HT1080 (cell line): ENCODE measurements at places on chromosomes 5 and 9.
A peak's percentile ranks its signal among the peaks of the same experiment; 100 is the strongest.

DNA sequence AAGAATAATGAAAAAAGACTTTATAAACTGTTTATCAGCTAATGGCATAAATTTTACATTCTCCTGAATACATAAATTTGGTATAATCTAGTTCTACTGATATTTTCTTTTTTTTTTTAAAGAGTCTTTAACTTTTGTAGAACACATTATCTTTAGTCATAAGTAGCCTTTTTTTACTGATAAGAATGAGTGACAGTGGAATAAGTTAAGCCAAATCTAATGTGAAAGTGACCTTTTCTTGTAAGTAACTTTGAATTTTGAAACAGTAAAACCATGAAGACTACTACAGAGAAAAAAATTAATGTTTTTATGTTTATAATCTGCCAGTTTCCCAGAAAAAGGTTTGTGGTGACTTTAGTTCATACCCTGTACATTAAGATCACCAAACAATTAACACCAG lies 13.7 kb downstream of the CEP78 start:
- no peak for DNase-seq

DNA sequence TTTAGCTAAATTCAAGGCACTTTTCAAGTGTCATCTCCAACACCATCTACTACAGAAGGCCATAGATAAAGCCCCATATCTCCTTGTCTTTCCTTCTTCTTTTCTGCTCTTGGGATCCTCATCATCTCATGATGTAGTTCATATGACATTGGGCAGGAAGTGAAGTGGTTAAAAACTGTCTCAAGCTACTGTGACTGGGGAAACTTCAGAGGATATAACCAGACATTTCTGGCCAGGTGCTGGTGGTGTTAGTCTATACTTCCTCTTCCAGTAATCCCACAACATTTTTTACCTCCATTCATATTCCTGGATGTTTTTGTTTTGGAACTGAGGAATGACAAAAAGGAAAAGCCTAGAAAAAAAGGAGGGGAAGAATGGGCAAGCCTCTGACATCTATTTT lies 188.7 kb downstream of the LURAP1L start:
- DNase-seq: no peak

- no peak for DNase-seq
Observed at GRCh38 chr9:512555-513272, 298.0 kb downstream of the DOCK8 start.

- no peak for DNase-seq
Observed at GRCh38 chr5:181054871-181055459, 14.9 kb downstream of the BTNL9 start.

DNA sequence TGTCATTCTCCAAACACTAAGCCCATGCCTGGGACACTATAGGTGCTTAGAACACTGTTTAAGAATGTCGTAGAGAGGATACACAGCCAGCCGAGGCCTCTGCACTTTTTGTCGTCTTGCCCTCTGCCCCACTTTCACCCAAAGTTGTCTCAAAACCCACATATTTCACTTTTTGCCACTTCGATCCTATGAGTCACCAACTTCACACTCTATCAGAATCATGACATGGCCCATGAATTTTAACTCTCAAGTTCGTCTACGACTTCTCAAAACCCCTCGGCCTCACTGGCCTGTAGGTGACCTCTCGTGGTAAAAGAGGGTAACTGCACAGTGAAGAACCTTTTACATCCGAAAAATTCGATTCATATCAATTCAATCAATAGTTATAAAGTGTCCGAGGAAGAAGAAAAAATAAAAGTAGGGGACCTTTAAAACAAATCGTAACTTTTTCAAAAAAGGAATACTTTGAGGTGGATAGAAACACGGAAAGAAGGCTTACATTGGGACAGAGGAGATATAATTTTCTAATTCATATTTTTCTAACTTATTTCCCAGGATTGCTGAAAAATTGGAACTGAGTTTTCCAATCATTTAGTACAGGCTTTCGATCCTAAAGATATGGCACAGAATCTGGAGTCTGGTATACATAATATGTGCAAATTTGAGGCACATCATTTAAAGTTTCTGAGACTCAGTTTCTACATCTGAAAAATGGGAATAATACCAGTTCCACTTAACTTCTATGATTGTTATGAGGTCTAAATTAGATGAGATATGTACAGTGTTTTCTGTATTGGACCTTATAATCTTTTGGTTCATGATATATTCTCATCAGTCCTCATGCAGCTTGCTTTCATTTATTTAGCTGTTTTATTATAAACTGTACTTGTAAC lies 122.6 kb downstream of the APBA1 start:
- DNase-seq: peak; percentile 24

DNA sequence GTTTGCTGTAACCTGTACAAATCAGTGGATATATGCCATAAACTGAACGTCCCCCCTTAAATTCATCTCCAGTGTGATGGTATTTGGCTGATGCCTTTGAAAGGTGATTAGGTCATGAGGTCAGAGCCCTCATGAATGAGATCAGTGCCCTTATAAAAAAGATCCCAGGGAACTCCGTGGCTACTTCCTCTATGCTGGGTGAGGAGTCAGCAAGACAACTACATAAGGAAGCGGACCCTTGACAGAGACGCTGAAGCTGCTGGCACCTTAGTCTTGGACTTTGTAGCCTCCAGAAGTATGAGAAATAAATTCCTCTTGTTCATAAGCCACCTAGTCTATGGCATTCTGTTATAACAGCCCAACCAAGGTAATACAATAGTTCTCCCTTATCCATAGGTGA lies 215.1 kb upstream of the ZNF608 start:
- DNase-seq: no peak

DNA sequence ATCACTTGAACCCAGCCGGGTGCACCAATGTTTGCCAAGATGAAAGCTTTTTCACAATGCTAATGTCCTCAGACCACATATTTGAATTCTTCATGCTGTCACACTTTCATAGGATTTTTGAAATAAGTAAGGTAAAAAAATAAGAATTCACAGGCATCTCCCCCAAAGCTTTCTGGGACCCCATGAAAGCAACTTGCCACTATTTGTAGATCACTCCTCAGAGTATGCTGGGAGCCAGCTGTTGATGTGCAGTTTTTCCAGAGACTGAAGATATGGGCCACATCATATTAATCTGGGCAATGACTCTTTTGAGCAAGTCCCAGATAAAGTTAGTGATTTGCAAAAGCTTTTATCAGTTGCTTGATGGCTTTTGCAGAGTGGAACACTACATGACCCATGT lies 507.9 kb downstream of the RASEF start:
- no peak for DNase-seq

- DNase-seq: no peak
Observed at GRCh38 chr5:1564824-1565736, 41.3 kb upstream of the LPCAT1 start.

DNA sequence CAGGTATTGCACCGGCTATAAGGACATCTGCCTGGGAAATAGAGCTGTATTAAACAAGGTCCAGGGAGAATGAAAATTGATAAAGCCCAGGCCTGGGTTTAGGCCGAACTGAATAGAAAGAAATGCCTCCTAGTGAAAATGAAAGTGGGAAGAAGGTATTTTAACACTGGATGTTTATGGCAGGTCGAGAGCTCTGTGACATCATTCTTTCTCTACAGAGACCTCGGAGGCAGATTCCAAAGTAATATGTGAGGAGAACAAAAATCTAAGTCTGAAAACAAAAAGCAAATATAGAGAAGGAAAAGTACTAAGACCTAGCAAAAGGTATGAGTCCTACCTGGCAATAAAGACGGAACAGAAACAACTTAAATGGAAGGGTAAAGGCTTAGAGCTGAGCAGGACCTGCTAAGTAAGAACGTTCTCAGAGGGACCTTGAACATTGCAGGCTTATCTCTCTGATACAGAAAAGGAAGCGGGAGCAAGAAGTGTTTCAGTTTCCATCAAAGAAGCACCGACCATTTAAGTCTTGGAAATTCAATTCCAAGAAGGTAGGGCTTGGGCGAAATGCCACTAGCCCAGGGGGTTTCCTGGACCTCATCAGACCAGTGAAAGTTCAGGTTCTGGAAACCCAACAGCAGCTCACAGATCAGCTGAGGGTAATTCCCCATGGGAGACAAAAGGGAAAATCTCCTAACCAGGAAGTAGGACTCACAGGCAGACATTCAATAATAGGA lies 80.0 kb downstream of the SUSD1 start:
- DNase-seq: no peak

GRCh38 chr5:83006683-83007283 lies 70.4 kb downstream of the TMEM167A start:
- no peak for DNase-seq

DNA sequence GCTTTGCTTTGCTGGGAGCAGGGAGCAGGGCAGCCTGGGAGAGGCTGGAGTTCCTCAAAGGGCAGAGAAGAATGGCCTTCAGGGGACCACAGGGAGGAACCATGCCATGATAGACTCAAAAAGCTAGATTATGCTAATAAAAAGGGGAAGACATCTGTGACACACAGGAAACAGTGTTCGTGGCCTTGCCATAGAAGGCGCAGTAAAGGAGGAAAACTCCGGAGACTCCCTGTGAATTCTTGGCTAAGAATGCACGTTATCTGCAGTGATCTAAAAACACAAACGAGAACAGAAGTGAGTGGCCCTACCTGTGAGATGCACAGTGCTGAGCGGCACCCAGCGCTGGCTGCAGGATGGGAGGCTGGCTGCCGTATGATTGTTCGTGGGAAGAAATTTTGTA lies 15.9 kb upstream of the LTC4S start:
- no peak for DNase-seq

DNA sequence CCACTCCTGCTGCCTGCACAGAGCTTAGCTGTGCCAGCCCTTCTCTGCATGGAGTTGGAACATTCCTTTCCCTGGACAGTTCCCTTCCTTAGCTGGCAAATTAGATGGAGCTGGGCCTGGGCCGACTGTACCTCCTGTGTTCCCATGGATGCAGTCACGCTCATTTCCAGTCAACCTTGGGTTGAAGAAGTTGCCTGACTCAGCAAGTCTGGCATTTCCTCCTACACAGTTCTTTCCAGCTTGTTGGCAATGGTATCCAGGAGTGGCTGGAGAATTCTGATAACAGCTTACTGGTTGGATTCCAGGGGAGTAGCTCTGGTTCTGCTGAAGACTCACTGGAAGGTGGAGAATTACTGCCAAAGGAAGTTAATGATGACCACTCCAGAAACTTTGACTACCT lies 9.2 kb upstream of the TAF1L start:
- DNase-seq: peak; percentile 97

DNA sequence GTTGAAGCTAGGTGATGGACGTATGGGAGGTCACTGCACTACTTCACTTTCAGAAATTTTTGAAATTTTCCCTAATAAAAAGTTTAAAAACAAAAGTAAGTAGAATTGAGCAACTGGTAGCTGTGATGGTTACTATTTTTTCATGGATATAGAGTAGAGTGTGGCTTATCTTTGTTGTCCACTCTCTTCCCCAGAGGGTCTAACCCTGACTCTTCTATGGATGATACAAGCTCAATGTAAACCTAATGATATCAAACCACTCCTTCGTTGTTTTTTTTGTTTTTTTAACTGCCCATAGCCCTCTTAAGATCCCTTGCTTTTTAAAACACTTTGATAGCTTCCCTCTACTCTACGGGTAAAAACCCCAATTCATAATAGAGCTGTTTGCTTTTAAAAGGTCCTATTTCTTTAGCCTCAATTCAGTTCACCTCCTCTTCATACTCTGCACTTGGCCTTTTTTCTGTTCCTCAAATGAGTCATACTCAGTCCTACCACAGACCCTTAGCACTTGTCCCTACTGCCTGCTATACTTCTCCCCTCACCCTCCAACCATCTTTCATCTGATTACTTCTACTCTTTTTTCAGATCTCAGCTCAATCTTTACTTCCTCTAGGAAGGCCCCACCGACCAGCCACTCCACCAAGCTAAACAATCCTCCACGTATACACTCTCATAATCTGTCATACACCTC lies 2.6 kb downstream of the HDAC3 start:
- DNase-seq: no peak

DNA sequence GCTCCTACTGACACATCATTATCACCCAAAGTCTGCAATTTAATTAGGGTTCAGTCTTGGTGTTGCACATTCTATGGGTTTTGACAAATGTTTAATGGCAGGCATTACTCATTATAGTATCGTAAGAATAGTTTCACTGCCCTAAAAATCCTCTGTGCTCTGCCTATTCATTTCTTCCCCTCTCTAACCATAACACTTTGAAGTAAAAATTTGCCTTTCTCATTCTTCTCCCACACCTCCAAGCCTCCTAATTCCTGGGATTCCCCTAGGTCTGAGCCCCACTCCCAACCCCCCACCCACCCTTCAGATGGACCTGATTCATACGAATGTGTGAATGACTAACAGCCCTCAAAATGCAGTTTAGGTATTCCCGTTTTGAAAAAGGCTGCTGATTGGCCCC lies 18.4 kb downstream of the ENC1 start:
- DNase-seq: no peak

DNA sequence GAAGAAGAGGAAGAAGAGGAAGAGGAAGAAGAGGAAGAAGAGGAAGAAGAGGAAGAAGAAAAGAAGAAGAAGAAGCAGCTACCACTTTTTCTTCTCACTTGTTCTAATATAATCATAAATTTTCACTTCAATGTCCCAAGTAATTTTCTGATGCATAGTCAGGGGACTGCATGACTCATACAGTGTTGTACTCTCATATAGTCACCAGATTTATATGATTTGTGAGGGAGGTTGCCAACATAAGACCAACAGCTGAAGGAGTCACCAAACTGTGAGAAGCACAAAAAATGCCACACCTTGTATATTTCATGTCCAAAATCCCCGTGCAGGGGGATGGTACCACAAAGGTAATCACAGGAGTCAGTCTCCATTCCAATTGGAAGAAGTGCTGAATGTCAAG lies 32.7 kb upstream of the DMRTA1 start:
- DNase-seq: peak; percentile 66

DNA sequence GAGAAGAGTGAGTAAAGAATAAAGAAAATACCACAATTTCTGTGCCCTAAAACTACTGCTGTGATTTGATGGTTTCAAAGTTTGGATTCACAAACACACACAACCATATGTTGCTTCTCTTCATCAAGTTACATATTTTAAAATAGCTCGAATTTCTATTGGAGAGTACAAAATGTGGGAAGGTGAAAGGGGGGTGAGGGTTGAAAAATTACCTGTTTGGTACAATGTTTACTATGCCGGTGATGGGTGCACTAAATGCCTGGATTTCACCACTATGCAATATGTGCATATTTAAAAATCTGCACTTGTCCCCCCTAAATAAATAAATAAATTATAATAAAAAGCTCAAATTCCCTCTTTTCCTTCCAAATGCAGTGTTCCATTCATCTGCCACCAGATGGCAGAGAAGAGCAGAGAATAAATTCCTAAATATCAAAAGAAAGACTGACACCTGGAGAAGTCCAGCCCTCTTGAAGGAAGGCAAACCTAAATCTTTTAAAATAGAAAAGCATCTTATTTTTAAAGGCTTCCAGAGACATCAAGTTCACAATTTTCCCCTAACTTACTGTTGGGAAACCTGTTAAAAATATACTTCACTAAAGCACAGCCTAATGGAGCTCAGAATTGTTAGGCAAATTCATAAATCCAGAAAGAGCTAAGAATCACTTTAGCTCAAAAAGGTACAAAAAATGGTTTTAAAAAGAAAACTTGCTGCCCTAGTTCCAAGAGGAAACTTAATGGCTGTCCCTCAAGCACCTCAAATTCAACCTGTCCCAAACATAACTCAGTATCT lies 24.8 kb upstream of the HNRNPA0 start:
- peak; percentile 18 for DNase-seq
